ENCODE measurements at places on chromosomes 4 and X. TPM values are rescaled to one million over a fixed set of nuclear protein-coding genes. Genes with fewer than 3 reads are reported as not detected.

The ZNF674 gene
- 9.8 TPM for total RNA-seq

DNA sequence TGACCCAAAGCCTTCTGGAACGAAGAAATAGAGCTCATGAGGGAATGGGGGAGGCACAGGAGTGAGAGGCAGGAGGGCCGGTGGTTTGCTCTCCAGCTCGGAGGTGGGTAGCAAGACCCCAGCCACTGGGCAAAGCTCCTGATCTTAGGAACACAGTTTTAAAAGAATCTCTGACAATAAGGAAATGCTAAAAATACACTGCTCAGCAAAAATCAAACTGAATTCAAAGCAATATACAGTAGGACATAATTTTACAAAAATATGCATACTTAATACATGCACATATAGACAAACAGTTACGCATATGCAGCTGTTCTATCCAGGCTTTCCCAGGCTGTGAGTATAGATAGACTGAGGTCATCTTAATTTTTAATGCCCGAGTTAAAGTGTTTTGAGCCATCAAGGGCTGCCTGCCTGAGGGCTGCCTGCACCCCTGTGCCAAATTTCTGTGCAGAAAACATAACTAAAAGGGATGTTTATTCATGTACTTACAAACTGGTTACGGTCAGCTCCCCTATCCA, 6.9 kb downstream of the GPR50 start:
- DNase-seq, result no peak

DNA sequence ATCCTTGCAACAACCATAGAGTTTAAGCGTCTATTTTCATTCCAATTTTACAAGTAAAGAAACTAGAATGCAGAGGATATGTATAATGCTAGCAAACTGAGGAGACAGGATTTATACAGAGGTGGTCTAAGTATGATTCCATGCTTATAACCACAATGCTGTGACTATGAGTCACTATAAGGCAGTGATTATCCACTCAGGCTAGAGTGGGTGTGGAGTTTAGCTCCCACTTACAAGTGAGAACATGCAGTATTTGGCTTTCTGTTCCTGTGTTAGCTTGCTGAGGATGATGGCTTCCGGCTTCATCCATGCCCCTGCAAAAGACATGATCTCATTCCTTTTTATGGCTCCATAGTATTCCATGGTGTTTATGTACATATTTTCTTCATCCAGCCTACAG, 41.6 kb upstream of the EDA2R start:
- DNase-seq, result no peak

The HSFX4 gene
- total RNA-seq, result 0.39 TPM

- DNase-seq, result no peak
Observed at GRCh38 chr4:23373261-23373660, 516.6 kb downstream of the PPARGC1A start.

The DCLK2 gene
- 104 TPM for total RNA-seq

GRCh38 chr4:113952452-113953029, 26.9 kb downstream of the ARSJ start:
- DNase-seq, result no peak

The CSAG3 gene
- not detected for total RNA-seq

- DNase-seq, result no peak
Observed at GRCh38 chr4:16196482-16197393, 29.5 kb downstream of the TAPT1 start.

GRCh38 chrX:133151336-133151735, 54.4 kb upstream of the USP26 start:
- no peak for DNase-seq

DNA sequence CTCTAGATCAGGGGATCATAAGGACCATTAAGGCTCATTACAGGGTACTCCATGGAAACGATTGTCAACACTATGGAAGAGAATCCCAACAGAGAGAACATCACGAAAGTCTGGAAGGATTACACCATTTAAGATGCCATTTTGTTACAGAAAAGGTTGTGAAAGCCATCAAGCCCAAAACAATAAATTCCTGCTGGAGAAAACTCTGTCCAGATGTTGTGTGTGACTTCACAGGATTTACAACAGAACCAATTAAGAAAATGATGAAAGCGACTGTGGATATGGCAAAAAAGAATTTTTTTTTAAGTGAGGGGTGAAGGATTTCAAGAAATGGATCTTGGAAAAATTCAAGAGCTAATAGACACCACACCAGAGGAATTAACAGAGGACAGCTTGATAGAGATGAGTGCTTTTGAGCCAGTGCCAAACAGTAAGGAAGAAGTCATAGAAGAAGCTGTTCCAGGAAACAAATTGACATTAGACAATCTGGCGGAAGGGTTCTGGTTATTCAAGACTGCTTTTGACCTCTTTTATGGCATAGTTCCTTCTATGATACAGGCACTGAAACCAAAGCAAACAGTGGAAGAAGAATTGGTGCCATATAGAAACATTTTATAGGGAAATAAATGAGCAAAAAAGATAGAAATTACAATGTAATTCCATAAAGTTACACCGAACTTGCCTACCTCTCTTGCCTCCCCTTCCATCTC, 17.3 kb upstream of the LSM6 start:
- no peak for DNase-seq

GRCh38 chrX:85964744-85965143, 82.6 kb downstream of the CHM start:
- no peak for DNase-seq

DNA sequence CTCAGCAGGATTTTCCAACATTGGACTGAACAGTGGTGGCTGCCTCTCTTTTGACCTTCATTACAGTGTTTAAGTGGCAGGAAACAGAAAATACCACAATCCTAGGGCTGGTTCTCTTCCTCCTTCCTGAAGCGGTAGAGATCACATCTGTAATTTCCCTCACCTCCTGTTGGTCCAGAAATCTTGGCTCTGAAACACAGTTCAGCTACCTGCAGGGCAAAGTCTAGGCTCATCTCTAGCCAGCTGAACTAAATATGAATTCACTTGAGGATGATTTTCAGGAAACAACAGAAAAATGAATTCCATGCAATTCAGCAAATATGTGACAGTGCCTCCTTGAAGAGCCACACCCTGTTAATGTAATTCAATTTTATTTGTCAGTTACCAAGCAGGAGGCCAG, 531.9 kb downstream of the INPP4B start:
- no peak for DNase-seq

The FAM53A gene
- total RNA-seq, result 5.9 TPM

The CFAP47 gene
- 2.2 TPM for total RNA-seq

DNA sequence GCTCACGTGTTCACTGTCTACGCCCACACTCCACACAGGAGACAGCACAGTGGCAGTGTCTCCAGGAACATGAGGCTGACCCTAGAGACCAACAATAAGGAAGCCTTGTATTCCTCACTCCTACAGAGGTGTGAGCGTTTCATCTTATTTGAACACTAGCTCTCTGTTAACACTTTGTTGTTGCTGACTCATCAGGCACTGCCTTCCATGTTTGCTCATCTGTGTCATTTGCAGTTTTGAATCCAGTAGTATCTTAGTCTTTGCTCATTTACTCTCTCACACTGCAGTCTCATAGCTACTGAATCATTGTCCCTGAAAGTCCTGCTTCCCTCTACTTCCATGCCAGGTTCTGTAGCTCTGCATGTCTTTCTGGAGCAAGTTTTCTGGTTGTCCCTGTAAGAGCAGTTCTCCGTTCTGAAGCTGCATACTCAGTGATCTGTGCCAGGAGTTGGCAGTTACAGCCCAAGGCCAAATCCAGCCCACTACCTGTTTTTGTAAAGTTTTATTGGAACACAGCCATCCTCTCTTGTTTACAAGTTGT, 80.3 kb upstream of the DCLK2 start:
- DNase-seq, result peak; percentile 16

The RNF175 gene
- 35.6 TPM for total RNA-seq

DNA sequence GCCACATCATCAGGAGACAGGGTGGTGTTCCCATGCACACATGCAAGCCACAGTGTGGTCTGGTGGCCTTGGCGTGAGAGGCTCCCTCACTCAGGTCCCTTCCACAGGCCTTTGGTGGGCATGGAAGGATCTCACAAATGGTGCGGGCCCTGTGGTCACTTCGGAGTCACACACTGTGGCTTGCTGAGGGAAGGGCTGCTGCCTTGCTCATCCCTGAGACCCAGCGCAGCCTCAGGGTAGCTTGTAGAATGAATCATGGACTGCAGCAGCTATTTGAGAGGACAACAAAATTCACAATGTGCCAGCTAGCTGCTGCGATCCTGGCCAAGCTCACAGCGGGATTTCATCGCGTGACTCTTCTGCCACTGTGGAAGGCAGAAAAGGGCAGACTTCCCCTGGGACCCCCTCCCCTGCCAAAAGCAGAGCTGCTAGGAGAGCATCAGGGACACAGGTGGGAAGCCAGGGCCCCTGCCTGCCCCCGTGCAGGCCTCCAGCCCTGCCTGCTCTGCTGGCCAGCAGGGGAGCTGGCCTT, 106.4 kb downstream of the ABLIM2 start:
- no peak for DNase-seq

GRCh38 chrX:15301924-15302323, 13.5 kb downstream of the ASB11 start:
- DNase-seq, result no peak

The AIMP1 gene
- 30.0 TPM for total RNA-seq

DNA sequence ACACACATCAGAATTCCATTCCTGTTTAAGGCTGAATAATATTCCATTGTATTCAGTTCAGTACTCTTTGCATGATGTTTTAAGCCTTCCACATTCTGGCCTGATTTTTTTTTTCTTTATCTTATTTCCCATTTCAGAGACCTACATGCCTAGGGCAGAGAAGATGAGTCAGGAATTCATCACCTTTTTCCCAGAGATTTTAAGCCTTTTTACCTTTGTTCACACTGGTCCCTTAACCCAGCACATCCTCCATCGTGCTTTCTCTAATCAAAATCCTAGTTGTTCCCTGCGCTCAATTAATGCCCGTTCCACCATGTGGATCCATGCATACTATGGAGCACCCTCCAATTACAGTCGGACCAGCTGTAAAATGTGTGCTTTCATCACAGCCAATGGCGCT, 245.1 kb downstream of the DHX15 start:
- DNase-seq, result no peak

DNA sequence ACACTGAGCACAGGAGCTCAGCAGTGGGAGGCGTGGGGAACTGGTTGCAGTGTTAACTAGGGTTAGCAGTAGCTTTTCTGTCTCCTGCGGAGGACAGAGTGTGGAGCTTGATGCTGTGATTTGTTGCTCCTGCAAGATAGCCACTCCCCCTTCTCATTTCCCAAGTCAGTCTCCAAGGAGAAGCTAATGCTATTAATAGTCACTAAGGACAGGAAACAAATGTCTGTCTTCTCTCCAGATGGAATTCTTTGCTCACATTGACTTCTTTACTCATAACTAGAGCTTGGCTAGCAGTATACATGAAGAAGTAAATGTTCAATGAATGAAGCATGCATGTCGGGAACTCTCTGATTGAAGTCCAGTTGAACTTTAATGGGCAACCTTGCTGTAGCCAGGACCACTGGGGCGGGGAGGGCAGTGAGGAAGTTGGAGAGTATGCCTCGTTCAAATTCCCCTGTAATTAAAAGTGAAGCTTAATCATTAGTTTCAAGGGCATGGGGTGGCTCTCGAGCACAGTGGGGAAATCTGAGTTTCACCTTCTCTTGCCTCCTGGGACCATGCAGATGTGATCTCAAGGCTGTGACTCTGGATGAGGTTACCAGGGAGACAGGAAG, 156.6 kb upstream of the SCML1 start:
- DNase-seq, result no peak

DNA sequence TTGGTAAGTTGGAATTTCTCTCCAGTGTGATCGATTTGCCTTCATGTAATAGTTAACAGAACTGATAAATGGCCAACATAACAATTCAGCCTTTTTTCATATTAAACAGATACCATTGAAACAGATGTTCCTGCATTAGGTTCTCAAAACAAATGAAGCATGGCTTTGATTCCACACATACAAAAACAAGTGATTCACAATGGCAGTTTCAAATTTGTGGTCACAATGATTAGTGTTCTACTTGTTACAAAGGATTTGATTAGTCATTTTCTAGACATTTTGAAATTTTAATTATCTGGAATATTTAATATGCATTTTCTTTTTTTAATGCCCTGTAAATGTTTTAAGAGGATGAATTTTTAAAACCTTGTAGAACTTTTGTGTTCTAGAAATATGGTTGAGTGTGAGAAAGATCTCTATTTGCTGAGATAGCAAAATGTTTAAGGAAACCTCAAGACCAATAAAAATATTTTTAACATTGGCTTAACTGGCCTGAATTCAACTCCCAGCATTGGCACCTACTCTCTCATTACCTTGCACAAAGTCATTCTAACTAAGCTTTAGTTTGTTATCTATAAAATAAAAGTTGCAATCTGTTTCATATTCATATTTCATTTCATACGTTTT, 18.9 kb upstream of the GLRA3 start:
- DNase-seq, result no peak

DNA sequence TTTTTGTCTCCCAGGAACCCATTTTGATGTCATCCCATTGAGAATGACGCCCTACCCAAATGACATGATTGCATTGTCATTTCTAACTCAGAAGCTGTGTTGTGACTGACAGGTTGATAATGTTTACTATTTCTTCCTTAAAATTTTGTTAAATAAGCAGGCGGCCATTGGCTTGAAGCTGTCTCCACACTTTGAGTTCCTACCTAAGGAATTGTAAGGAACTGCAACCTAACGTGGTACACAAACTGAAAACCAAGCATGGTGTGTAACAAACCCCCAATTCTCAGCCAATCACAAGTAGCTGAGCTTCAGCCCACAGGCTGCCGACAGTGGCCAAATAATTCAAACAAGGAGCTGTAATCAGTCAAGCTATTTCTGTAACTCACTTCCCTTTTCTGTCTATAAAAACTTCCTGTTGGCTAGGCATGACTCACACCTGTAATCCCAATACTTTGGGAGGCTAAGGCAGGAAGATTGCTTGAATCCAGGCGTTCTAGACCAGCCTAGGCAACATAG, 2.9 kb upstream of the MND1 start:
- DNase-seq, result no peak

GRCh38 chr4:64250488-64250887, 158.8 kb downstream of the TECRL start:
- no peak for DNase-seq

DNA sequence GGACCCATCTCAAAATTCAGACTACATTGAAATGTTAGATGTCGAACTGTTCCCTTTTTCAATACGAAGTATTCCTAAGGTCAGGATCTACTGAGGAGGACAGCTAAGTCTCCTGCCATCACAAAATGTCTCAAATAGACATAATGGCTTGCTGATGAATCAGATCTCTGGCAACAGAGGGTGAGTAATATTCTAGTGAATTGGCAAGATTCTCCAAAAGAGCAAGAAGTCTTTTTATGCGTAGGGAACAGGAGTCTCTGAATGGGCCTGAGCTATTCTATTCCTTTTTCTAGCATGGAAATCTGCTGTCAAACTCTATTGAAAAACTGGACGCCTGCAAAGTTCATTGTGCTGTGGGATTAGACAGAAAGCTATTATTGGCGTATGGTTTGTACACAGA, 145.4 kb downstream of the FNIP2 start:
- DNase-seq, result no peak

DNA sequence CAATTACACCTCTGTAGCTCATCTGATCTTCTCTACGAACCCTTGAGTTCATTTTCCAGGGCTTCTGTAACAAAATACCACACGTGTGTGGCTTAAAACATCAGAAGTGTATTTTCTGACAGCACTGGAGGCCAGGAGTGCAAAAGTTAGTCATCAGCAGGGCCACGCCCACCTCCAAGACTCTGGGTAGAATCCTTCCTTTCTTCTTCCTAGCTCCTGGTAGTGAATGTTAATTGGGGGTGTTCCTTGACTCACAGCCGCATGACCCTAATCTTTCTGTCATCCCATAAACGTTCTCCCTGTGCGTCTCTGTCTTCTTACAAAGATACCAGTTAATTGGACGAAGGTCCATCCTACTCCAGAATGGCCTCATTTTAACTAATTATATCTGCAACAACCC, 115.0 kb downstream of the TRIML1 start:
- no peak for DNase-seq

GRCh38 chr4:183588169-183588675, 70.8 kb downstream of the RWDD4 start:
- no peak for DNase-seq

All from dorsolateral prefrontal cortex (tissue), 122 donors.